Right kidney (tissue), 9 donors: ENCODE measurements at places on chromosomes 4 and X.

DNA sequence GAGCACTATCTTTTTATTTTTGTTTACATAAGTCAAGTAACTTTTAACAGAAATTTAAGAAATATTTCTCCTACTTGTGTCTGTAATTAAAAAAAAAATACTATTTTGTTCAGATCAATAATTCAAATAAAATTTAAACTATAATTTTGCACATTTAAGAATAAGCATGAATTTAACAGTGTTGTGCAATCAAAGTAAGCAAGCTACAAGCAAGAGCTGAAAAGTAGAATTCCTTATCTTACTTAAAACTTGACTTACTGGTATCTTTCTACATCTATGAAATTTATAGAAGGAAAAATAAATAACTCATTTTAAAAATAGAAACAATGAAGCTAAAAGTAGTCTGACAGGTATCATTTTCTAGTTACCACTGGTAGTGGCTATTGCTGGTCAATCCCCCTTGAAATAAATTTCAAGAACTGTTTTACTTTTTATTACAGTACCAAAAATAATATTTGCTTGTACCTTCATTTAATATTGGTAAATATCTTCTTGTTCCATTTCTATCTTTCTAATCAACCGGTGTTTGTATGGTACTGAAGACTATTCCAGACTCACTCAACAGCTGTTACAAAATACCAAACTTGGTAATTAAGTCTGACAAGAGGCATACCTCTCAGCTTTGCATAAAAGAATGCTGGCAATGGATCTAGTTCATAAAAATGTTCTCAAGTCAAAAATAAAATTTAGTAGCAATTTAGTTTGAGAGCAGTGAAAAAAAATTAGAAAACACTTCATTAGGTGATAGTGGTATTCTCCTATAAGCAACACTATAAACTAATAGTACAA lies 62.2 kb downstream of the NOCT start:
- DNase-seq: no peak

DNA sequence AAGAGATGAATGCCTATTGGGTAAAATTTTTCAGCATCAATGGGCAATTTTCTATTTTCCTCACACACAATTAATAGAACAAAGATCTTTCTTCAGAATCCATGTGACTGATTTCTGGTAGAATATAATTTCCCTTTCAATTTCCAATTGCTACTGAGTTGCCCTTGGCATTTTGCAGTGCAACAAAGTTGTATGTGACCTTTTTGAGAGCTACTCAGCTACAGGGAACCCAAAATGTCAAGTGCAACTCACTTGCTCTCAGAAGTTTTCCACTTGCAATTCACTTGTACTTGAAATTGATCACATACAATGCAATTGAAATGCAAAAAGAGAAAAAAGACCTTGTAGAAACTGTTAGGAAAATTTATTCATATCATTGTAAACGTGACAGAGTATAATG lies 245.5 kb downstream of the BANK1 start:
- no peak for DNase-seq

GRCh38 chr4:10872833-10873517 lies 188.4 kb upstream of the CLNK start:
- no peak for DNase-seq

DNA sequence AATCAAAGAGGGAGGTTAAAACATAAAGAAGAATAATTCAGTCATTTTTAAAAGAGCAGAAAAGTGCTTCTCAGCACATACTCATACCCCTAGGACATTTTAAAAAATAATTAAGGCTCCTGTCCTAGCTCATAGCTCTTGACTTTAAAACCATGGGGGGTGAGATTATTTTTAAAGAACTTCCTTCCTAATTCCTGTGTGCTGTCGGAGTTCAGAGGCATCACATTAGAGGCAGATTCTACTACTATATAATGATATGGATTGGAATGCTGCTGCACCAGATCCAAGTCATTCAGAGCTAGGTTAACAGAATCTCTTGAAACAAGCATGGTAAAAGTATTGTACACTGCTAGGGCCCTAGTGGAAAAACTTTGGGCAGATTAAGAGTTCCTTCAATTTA lies 456.5 kb upstream of the ADGRL3 start:
- DNase-seq: no peak

- no peak for DNase-seq
Measured at GRCh38 chr4:20017070-20017776, 234.5 kb upstream of the SLIT2 start.
